ENCODE measurements at places on chromosomes 3 and 15.

DNA sequence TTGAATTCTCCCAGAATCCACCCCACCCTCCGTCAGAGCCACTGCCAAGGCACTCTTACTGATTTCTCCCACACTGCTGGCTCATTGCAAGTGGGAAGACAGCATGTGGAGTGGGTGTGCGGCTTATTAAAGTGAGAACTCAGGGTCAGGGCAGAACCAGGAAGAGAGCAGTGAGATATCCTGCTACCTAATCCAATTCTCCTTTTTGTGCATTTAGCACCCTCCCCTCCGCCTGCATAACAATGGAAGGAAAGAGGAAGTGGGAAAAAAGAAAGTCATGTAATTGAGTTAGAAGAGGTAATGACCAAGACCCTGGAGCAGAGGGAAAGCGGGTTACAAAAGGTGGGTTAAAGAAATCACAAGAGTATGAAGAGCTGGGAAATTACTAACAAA lies 27.8 kb upstream of the PIK3CB start:
- DNase-seq = no peak

- no peak for DNase-seq
These were observed 117.9 kb upstream of the PRR20G start for GRCh38 chr3:127405791-127406190.

DNA sequence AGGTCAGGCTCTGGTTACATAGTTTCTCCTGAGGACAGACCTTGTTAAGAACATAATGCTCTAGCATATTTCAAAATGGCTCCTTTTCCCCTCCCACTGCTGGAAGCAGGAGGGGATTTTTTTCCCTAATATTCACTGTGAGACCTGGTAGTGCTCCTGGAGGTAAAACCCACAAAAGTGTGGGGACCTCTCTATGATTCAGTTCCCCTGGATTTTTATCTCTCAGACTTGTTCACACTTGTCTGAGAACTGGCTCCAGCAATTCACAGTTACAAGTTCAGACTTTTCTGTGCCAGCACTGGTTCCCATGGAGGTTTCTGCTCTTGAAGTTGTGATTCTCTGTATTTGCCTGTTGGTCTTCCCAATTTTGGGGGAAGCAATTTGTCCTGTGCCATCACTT lies 36.3 kb upstream of the PCOLCE2 start:
- no peak for DNase-seq

GRCh38 chr3:150970665-150971324 lies 1.7 kb downstream of the CLRN1 start:
- DNase-seq = no peak
